ENCODE measurements at places on chromosomes 1 and 21. TPM values are rescaled to one million over a fixed set of nuclear protein-coding genes. Genes with fewer than 3 reads are reported as not detected.

The MGST3 gene
- 103 TPM for total RNA-seq

The CTSE gene
- not detected for total RNA-seq

The ETV3L gene
- total RNA-seq: not detected

DNA sequence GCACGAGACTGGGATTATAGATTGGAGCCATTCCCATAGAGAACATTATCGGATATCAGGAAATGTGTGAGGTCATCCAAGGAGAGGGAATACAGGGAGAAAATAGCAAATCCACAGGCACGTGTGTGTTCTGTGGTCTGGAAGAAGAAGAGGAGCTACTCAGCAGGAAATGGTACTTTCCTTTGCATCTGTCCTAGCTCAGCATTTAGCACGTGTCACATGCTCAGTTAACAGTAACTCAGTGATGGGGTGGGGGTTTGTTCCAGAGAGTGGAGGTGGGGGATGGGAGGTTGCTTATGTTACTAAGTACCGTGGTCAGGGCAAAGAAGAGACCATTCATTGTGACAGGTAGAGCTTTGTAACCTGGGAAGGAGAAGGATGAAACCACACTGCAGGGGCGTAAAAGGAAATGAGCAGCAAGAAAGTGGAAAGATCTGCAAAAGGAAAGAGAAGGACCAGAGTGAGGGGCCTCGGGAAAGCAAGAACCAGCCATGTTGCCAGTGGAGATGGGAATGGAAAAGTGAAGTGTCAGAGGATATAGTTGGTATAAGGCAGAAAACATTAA, 100.4 kb downstream of the ATP5PO start:
- H3K4me3 ChIP-seq: no peak overlapping the region
- H3K27ac ChIP-seq: no peak overlapping the region
- no peaks in the 10 kb centered on the region for H3K27me3 ChIP-seq
- H3K36me3 ChIP-seq: peaks cover 62% of the 10 kb centered on the region
- peaks cover 19% of the 10 kb centered on the region for H3K4me1 ChIP-seq
- no peak for DNase-seq

Data from esophagus squamous epithelium (tissue), 5 donors.